Hindlimb muscle (tissue), 1 donor: ENCODE measurements at places on chromosomes 16 and 17. TPM values are rescaled to one million over a fixed set of nuclear protein-coding genes. Genes with fewer than 3 reads are reported as not detected.

GRAP gene
- 3.2 TPM for polyA plus RNA-seq

LAT gene
- 2.2 TPM for polyA plus RNA-seq

GCSH gene
- 54.0 TPM for polyA plus RNA-seq

CIITA gene
- 3.1 TPM for polyA plus RNA-seq

TMC5 gene
- 0.08 TPM for polyA plus RNA-seq

SP6 gene
- polyA plus RNA-seq = 0.93 TPM

PRKCB gene
- 1.4 TPM for polyA plus RNA-seq

TRAPPC1 gene
- polyA plus RNA-seq = 99.5 TPM

DNAAF1 gene
- 0.41 TPM for polyA plus RNA-seq

WFDC1 gene
- polyA plus RNA-seq = 1.1 TPM

ITGAX gene
- 2.9 TPM for polyA plus RNA-seq

CX3CL1 gene
- polyA plus RNA-seq = 4.9 TPM

DNA sequence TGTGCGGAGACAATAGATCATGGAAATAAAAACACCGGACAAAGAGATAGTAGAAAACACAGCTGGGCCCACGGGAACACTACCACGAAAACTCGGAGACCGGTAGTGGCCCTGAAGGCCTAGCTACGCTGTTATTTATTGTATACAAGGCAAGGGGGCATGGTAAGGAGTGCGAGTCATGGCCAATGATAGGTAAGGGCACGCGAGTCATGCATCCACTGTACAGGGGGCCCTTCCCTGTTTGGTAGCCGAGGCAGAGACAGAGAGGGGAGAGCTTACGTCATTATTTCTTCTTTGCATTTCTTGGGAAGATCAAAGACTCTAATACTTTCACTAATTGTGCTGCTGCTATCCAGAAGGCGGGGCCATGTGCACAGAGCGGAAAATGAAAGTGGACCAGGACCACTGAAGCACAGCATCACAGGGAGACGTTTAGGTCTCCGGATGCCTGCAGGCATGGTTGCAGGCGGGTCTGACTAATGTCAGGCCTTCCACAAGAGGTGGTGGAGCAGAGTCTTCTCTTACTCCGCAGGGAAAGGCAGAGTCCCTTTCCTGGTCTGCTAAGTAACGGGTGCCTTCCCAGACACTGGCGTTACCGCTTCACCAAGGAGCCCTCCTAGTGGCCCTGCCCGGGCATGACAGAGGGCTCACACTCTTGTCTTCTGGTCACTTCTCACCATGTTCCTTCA is 74.4 kb upstream of the ARL4D start:
- no peak for DNase-seq

DNA sequence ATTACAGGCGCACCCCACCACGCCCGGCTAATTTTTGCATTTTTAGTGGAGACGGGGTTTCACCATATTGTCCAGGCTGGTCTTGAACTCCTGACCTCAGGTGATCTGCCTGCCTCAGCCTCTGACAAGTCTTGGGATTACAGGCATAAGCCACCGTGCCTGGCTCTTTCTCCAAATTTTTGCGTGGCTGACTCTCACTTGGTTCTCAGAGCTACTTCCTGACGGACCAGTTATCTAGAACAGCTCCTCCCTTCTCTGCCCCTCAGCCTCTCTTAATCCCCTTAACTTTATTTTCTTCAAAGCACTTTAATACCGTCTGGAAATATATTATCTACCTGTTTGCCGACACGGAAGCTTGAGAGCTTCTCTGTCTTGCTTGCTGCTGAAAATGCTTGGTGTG is 4.2 kb downstream of the YPEL2 start:
- no peak for DNase-seq

DNA sequence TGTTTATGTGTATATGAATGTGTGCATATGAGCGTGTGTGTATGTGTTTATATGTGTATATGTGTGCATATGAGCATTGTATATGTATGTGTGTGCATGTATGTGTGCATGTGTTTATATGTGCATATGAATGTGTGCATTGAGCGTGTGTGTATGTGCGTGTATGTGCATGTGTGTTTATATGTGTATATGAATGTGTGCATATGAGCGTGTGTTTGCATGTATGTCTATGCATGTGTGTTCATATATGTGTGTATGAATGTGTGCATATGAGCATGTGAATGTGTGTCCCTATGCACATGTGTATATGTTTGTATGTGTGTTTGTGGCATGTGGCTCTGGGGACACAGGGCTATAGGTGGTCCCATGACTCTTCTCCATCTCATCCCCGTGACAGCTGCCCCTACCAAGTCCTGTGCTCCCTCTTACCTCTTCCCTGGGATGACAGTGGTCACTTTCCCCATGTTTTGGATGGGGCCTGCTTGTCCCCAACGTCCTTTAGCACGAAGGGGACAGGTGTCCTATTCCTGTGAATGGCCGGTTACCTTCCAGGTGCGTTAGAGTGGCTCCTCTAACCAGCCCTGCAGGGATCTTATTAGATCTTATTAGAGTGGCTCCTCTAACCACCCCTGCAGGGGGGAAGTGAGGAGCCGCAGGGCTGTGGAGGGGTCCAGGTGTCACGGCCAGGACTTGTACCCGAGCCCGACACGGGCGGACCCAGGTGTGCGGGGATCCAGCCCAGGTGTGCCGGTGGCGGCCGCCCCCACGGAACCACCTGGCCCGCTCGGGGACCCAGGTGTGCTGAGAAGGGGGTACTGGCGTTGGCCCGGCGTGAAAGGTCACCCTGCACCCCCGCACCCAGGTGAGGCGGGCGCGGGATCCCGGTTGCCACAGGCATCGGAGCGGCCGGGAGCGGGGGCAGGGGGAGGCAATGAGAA is 105.6 kb downstream of the SEC14L1 start:
- DNase-seq = no peak

DNA sequence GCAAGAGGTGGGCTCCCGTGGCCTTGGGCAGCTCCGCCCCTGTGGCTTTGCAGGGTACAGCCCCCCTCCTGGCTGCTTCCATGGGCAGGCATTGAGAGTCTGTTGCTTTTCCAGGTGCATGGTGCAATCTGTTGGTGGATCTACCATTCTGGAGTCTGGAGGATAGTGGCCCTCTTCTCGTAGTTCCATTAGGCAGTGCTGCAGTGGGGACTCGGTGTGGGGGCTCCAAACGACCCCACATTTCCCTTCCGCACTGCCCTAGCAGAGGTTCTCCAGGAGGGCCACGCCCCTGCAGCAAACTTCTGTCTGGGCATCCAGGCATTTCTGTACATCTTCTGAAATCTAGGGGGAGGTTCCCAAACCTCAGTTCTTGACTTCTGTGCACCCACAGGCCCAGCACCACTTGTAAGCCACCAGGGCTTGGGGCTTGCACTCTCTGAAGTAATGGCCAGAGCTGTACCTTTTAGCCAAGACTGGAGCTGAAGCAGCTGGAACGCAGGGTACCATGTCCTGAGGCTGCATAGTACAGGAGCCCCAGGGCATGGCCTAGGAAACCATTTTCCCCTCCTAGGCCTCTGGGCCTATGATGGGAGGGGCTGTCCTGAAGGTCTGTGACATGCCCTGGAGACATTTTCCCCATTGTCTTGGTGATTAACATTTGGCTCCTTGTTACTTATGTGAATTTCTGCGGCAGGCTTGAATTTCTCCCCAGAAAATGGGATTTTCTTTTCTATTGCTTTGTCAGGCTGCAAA is 6.0 kb downstream of the PRKAR1A start:
- DNase-seq = no peak

DNA sequence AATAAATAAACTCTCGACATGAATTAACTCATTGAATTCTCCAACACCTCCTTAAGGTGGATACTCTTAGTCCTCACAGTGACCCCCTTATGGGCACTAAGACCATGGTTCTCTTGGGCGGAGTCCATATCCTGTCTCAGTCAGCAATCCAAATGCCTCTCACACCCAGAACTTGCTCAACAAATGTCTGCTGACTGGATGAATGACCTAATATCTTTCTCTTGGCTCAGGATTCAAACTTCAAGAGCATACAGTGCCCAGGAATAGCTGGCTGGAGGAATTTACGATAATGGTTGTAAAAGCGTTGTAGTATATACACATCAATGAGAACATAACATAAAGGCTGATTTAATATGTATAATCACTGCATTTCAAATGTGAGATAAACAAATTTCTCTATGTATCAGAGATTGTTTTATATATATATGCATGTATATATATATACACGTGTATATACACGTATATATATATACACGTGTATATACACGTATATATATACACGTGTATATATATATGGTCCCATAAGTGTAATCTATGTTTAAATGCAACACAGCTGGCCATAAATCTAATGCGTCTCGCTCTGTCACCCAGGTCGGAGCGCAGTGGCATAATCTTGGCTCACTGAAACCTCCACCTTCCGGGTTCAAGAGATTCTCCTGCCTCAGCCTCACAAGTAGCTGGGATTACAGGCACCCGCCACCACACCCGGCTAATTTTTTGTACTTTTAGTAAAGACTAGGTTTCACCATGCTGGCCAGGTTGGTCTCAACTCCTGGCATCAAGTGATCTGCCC is 6.5 kb upstream of the UBB start:
- DNase-seq = no peak

DNA sequence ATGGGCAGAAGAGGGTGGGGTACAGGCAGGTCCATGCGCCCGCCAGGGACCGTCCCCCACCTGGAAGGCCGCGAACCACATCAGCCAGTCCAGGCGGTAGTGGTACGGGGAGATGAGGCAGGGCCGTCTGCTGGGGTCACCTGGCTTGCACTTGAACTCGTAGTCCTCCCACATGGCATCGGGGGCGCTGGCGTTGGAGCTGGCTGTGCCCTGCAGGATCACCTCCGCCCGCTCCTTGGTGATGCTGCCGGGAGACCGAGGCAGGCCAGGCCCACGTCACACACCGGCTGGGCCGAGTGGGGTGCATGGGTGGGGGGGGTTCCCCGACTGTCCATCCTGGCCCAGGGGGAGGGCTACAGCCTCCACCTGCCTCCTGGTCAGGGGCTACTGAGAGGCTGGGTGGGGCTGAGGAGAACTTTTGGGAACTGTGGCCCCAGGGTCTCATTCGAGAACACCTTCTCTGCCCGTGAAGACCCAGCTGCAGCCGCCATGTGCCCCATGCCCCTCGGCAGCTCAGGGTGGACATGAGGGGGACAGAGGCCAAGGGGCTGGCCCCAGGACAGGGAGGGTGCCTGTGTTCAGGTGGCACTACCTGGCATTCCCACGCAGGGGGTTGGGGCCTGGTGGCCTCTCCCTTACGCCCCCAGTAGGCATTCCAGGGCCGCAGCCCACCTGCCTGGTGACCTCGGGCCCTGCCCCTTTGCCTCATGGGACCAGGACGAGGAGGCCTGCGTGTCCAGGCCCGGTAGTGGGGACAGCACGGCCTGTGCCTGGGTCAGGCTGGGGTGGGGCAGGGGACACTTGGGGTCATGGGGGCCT is 69.5 kb upstream of the GNG13 start:
- no peak for DNase-seq

DNA sequence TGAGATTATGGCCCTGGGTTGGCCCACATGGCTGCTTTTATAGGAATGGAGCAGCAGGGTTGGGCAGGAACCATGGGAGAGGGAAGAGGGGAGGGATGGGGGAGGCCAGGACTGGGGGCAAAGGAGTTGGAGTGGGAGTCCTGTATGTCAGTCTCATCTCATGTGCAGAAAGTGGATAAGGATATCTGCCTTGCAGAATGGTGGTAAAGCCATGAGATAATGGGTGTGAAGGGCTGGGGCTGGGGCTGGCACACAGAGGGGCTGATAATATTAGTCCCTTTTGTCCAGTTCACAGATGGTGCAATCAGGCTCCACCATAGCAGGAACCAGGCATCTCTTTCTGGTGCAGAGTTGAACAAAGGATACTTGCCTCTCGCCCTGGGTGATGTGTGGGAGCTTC is 101.3 kb downstream of the MRM1 start:
- no peak for DNase-seq

GRCh38 chr17:19579192-19579761 is 45.6 kb downstream of the SLC47A1 start:
- peak; percentile 3 for DNase-seq

DNA sequence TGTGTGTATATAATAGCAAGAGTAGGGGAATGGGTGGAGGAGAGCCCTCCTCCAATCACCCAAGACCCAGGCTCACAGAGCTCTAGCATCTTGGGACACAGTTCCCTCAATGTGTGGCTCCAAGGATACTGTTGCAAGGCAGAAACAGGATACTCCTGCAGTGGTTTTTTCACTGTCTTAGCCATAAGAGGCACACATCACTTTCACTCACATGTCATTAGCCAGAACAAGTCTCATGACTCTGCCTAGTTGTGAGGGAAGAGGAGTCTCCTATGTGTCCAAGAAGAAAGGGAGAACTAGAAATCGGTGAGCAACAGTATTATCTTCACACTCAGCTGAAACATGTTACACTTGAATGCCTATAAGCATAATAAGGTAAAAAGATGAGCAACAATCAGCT is 11.1 kb upstream of the NUDT7 start:
- no peak for DNase-seq

- no peak for DNase-seq
These were observed 8.3 kb downstream of the NME3 start for GRCh38 chr16:1762879-1763520.
